ENCODE measurements at places on chromosomes 6 and 20.

DNA sequence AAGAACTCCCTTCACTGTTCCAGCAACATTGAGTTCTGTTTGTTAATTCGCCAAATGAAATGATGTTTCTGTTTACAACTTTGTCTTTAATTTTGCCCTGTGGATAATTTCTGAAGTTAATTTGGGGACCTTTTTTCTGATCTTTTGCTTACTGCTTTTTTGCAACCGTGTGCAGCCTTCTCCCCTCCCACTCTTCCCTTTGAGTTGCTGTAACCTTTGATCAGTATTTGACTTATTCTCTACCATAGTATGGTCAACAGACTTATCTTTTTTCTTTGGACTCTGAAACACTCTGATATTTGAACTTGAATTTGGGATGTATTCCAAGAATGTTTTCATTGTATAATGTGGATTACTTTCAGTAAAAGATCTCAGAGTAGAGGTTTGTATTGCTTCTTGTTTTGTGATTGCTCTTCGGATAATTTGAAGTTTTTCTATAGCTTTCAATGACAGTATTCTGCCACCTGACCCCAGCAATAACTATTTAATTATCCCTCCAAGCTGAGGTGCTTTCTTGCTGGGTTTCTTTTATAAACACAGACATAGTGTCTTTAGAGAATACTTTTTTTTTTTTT is 46.2 kb downstream of the LRRN4 start:
- DNase-seq: peak; percentile 34

DNA sequence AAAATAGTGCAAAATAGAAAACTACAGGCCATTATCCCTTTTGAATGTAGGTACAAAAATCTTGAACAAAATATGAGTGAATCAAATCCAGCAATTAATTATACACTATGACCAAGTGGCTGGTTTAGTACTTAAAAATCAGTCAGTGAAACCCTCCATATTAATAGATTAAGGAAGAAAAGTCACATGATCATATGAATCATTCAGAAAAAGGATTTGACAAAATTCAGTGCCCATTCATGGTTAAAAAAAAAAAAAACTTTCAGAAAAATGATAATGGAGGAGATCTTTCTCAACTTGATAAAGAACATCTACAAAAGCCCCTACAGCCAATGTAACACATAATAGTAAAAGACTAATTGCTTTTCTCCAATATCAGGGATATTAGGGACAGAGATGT is 75.0 kb downstream of the FAM120B start:
- DNase-seq: no peak

DNA sequence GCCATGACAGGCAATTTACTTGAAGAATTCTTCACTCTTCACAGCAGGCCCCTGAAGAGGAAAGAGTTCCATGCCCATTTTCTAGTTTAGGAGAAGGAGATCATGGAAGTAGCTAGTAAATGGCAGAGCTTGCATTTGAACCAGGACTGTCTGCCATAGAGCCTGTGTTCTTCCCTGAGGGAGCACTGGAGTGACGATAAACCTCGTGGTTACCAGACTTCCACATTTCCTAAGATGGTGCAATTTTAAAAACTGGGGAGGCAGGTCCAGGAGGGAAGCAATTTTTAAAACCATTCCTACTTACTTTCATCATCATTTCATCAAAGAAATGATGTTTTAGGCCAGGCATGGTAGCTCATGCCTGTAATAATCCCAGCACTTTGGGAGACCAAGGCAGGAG is 36.8 kb downstream of the STK35 start:
- DNase-seq: no peak

DNA sequence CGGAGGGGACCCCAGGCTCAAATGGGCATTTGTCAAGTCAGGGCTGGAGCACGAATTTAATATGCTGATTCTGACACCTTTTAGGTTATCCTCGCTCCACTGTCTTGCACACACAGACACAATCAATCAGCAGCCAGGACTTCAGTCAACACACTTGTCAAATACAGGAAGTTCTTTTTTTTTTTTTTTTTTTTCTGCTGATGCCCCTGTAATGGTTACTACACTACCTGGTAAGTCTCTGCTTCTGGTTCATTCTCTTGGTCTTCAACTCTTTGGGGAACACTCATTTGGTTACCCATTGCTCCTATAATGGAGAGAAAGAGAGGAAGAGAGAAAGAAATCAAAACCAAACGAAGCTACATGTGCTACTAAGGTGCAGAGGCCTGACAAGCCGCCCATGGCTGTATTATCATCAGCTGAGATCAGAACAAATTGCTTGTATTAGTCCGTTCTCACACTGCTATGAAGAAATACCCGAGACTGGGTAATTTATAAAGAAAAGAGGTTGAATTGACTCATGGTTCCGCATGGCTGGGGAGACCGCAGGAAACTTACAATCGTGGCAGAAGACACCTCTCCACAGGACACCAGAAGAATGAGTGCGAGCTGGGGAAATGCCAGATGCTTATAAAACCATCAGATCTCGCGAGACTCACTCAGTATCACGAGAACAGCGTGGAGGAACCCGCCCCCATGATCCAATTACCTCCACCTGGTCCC is 11.8 kb downstream of the BCAS1 start:
- no peak for DNase-seq

- no peak for DNase-seq
Observed at GRCh38 chr6:79946272-79947190, 822 bp downstream of the ELOVL4 start.

DNA sequence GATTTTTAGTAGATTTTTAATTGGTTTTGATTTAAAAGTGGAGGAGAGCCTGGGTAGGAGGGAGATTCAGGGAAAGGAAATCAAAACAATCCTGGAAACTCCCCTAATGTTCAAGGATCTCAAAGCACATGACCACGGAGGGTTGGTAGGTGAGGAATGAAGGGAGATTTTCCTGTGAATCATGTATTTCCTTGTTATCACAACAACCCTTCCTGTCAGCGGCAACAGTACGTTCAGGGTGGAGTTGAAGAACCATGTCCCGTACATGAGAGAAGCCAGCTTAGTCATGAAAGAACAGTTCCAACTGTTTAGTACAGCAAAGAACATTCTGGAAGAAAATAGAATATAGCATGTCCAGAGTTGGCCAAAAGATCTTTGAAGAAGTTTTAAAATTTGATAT is 79.4 kb upstream of the SCAF8 start:
- peak; percentile 30 for DNase-seq

GRCh38 chr6:41734666-41735426 is 562 bp downstream of the TFEB start:
- DNase-seq: peak; percentile 66

GRCh38 chr20:54231036-54231435 is 23.1 kb downstream of the PFDN4 start:
- DNase-seq: no peak

GRCh38 chr6:11439017-11439420 is 98.5 kb upstream of the TMEM170B start:
- no peak for DNase-seq

DNA sequence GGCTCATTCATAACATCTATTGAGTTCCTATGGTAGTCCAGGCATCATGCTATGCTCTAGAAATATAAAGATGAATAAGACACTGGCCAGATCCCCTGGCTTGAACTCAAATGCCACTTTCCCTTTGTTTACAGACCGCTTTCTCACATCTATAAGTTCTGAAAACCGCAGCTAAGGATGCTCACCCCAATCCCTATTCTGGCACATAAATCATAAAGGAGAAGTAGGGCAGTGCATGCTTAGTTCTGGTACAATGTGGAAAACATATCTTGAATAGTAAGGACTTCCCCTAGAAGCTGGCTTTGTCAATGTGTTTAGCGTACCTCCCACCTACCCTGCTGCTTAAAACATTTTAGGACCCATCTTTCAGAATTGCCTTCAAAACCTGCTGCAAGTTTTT is 26.4 kb downstream of the MRS2 start:
- no peak for DNase-seq

- no peak for DNase-seq
Observed at GRCh38 chr6:34964564-34964963, 75.5 kb downstream of the ANKS1A start.

GRCh38 chr6:154239392-154239791 is 117.2 kb downstream of the IPCEF1 start:
- no peak for DNase-seq

DNA sequence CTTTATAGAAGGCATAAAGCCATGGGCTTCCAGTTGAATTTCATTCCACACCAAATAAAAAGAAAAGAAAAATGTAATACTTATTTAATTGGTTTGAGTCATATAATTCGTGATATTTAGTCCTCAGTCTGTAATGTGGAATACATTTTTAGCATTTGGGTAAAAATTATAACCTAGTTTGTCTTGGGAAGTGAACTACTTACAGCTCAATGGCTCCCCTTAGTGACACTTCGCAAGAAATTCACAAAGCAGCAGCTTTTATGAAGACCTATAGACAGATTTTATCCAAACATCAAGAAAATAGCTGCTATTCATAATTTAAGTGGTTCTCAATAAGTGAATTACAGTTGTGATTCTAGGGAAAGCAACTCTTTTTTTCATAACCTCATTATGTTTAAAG is 72.1 kb downstream of the RSPO3 start:
- DNase-seq: peak; percentile 26

GRCh38 chr6:161575523-161576254 is 301.8 kb upstream of the AGPAT4 start:
- DNase-seq: no peak

GRCh38 chr20:4130404-4131189 is 115.2 kb upstream of the RNF24 start:
- no peak for DNase-seq

Measured in HT-29 (cell line).